ENCODE measurements at places on chromosomes 6 and 20. TPM values are rescaled to one million over a fixed set of nuclear protein-coding genes. Genes with fewer than 3 reads are reported as not detected.

FHL5 gene
- polyA plus RNA-seq, result 7.1 TPM

COL12A1 gene
- 2.7 TPM for polyA plus RNA-seq

ID4 gene
- 0.79 TPM for polyA plus RNA-seq

GGTLC1 gene
- polyA plus RNA-seq, result not detected

MEI4 gene
- not detected for polyA plus RNA-seq

GPSM3 gene
- polyA plus RNA-seq, result 2.7 TPM

BCAS1 gene
- 0.16 TPM for polyA plus RNA-seq

PTCHD4 gene
- polyA plus RNA-seq, result not detected

C2 gene
- 1.2 TPM for polyA plus RNA-seq

PCSK2 gene
- polyA plus RNA-seq, result 0.01 TPM

PM20D2 gene
- polyA plus RNA-seq, result 24.2 TPM

BPIFB1 gene
- polyA plus RNA-seq, result 0.04 TPM

SRC gene
- polyA plus RNA-seq, result 1.0 TPM

GABRR1 gene
- polyA plus RNA-seq, result 0.04 TPM

WFDC10B gene
- not detected for polyA plus RNA-seq

DEFB121 gene
- polyA plus RNA-seq, result not detected

HLA-DRB1 gene
- 32.6 TPM for polyA plus RNA-seq

TMEM14B gene
- polyA plus RNA-seq, result 66.1 TPM

PTK6 gene
- polyA plus RNA-seq, result 0.04 TPM

C20orf202 gene
- polyA plus RNA-seq, result 0.10 TPM

SAMD3 gene
- 0.09 TPM for polyA plus RNA-seq

DLL1 gene
- polyA plus RNA-seq, result 1.6 TPM

SGK2 gene
- 0.04 TPM for polyA plus RNA-seq

KCNQ2 gene
- not detected for polyA plus RNA-seq

FBXO30 gene
- polyA plus RNA-seq, result 18.6 TPM

CHRNA4 gene
- polyA plus RNA-seq, result not detected

RBM24 gene
- polyA plus RNA-seq, result 215 TPM

SAMD5 gene
- 0.04 TPM for polyA plus RNA-seq

KIF6 gene
- polyA plus RNA-seq, result 0.09 TPM

HLA-DOA gene
- 0.58 TPM for polyA plus RNA-seq

PEX7 gene
- 3.6 TPM for polyA plus RNA-seq

MAK gene
- 0.03 TPM for polyA plus RNA-seq

RNGTT gene
- 8.8 TPM for polyA plus RNA-seq

PLN gene
- polyA plus RNA-seq, result 72.7 TPM

FUT9 gene
- polyA plus RNA-seq, result not detected

FRK gene
- 0.44 TPM for polyA plus RNA-seq

PI16 gene
- 1.2 TPM for polyA plus RNA-seq
